ENCODE measurements at places on chromosomes 16 and 17. TPM values are rescaled to one million over a fixed set of nuclear protein-coding genes. Genes with fewer than 3 reads are reported as not detected.
A peak's percentile ranks its signal among the peaks of the same experiment; 100 is the strongest.

GRCh38 chr16:46862555-46863447, 21.4 kb upstream of the GPT2 start:
- no peak for DNase-seq

- peak; percentile 50 for DNase-seq
Observed at GRCh38 chr17:64401941-64402340, 11.3 kb upstream of the PECAM1 start.

DNA sequence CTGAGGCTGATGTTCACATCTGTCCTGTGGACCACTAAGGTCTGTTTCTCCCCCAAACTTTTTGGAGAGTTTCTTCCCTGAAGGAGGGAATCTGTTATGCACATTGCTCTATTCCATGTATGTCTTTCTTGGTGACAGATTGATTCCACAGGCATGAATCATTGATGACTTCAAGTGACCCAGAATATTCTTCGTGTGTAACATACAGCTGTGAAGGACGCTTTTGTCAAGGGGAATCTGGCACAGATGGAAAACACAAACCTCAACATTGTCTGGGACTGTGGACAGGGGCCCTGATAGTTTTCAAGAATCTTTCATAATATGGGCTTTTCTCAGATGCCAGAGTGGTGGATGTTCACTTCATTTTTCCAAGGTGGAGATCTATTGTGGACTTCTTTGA, 223.1 kb upstream of the MAF start:
- DNase-seq: no peak

- peak; percentile 29 for DNase-seq
Observed at GRCh38 chr16:21101631-21102420, 48.8 kb downstream of the DNAH3 start.

DNA sequence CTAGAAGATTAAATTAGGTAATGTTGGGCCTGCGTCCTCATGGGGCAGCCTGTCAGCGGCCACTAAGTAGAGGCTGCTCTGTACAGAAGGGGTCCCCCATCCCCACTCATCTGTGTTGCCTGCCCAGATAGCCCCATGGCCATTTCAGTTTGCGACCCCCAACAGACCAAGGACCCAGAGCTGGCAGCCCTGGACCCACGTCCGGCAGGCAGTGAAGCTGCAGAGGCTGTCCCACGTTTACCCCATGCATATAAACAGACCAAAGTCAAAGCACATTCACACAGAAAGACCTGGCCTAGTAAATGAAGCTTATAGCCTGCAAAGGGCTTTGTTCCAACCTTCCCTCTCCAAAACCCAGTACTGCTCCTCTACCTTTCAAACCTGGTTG, 4.6 kb downstream of the PDF start:
- DNase-seq: no peak

GRCh38 chr16:49341706-49342105, 31.9 kb upstream of the C16orf78 start:
- DNase-seq: no peak

GRCh38 chr17:20999044-20999573, 43.7 kb downstream of the USP22 start:
- DNase-seq: no peak

- DNase-seq: no peak
Observed at GRCh38 chr16:75218256-75219076, at the start of gene CTRB1. Gene CTRB1 (plus strand): TSS chr16:75218988. CDS start chr16:75219008, 20 bp downstream.

DNA sequence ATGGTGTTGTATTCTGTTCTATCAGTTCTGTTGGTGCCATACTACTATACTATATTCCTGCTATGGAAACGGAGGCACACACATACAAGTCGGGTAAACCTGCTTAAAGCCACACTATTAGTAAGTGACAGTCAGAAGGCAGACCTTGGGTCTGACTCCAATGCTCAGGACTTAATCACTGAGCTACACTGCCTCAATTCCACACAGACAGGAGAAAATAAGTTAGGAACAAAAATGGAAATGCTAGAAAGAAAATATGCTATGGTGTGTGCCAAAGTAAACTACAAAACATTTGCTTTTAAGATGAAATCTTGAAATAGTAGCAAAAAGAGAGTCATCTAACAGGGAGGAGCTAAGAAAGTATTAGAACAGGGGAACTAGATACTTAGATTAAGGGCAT, 48.1 kb downstream of the MYO1D start:
- no peak for DNase-seq

- DNase-seq: no peak
Observed at GRCh38 chr17:4020096-4020495, 55.9 kb upstream of the ATP2A3 start.

GRCh38 chr16:3161235-3162018, 26.6 kb upstream of the OR1F1 start:
- DNase-seq: no peak

The MYADML2 gene
- total RNA-seq: not detected

The C17orf67 gene
- total RNA-seq: 4.1 TPM

The INTS2 gene
- 22.9 TPM for total RNA-seq

The TNFRSF13B gene
- not detected for total RNA-seq

The KRTAP2-2 gene
- not detected for total RNA-seq

The PPL gene
- 7.0 TPM for total RNA-seq

Data from dermis blood vessel endothelial cell (primary cell).